ENCODE measurements at places on chromosomes 13 and 19. TPM values are rescaled to one million over a fixed set of nuclear protein-coding genes. Genes with fewer than 3 reads are reported as not detected.
A peak's percentile ranks its signal among the peaks of the same experiment; 100 is the strongest.

DNA sequence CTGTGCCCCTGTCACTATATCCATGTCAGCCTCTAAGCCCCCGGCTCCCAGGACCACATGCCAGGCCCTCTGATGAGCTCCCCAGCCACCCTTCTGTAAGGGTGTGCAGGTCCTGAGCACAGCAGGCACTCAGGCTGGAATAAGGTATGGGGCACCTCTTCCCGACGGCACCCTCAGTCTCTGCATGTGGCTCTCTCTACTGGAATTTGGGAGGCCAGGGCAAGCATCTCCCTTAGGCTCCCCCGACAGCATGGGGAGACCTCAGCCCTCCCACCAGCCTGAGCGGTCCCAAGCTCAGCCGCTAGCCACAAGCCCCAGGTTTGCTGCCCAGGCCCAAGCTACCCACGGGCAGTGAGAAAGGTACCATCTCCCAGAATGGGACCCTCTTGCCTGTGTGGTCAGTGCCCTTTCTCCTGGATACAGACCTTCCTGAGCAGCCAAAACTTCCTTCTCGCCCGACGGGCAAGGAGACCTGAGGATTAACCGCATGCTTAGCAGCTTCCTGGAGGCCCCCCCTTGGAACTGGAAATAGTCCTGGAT is 22.5 kb upstream of the C19orf12 start:
- no peak for DNase-seq

GRCh38 chr19:17996826-17997316 is 11.1 kb upstream of the ARRDC2 start:
- DNase-seq = peak; percentile 88

ZSCAN4 gene
- 0.12 TPM for total RNA-seq

SGCG gene
- total RNA-seq = 4.1 TPM

GRCh38 chr13:96020155-96020575 is 33.0 kb downstream of the UGGT2 start:
- DNase-seq = peak; percentile 80

DNA sequence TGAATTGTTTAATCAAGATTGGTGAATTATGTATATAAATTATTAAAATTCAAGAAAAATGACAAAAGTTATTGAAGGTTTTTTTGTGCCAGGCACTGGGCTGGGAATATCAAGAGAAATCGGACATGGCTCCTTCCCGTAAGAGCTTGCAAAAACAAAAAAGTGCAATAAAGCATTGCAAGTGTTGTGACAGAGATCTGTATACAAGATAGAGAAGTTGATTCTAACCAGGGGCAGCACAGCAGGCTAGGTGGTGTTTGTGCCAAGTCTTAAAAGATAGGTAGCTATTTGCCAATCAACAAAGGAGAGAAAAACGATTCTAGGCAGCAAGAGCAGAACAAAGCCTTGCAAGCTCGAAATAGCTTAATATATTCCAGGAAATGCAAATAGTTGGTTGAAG is 123.7 kb upstream of the WASF3 start:
- DNase-seq = no peak

DNA sequence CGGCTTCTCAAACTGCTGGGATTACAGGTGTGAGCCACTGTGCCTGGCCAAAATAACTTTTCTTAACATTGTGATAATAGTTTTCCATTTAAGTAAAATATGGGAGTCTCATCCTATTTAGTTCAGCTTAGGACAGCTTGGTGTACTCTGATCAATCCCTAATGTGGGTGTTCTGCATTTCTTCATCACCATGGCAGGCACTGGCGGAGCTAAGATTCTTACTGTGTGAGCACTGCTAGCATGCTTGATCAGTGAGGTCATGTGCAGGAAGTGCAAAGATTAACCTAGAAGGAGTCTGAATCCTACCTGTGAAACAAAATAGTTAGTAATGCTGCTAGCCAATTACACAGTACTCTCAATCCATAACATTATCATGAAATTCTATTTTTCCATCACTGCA is 1684.2 kb upstream of the SLC10A2 start:
- peak; percentile 54 for DNase-seq

DNA sequence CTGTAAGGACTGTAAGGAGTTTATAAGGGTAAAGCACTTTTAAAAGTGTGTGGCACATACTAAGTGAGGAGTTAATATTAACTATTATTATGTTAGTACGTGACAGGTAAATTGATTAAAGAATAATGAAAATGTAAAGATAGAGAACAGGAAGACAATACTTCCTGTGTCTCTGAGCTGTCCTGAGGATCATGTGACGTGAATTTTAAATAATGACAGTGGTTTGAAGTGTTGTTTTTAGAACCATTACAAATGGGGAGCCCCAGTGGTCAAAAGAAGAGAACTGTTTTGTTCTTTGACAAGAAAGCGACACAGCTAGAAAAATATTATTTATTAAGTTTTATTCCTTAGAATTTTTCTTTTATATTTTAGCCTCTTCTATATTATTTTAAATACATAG is 241.2 kb upstream of the STARD13 start:
- no peak for DNase-seq

DNA sequence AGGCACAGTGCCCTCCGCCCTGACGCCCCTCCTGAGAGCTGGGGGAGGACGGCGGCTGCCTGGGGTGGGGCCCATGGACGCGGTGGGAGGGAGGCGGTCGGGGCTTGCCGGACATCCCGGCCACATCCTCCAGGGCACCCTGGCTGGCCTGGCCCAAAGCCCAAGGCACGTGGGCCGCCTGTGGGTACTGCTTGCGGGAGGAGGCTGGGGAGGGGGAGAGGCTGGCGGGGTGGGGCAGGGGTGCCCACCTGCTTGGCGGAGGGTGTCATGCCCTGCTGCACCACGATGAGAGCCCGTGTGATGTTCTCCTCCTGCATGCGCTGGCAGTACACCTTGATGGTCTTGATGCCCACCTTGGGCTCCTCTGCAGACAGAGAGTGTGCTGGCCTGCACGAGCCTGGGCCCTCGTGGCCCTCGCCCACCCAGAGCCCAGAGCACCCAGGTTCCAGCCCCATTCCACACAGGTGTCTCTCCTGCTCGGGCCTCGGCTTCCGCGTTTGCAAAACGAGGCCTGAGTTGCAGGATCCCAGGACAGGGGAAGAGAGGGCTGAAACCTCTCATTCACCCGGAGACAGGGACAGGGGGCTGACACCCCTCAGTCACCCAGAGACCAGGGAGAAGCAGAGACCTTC is 3.5 kb downstream of the POLR2E start:
- no peak for DNase-seq

DNA sequence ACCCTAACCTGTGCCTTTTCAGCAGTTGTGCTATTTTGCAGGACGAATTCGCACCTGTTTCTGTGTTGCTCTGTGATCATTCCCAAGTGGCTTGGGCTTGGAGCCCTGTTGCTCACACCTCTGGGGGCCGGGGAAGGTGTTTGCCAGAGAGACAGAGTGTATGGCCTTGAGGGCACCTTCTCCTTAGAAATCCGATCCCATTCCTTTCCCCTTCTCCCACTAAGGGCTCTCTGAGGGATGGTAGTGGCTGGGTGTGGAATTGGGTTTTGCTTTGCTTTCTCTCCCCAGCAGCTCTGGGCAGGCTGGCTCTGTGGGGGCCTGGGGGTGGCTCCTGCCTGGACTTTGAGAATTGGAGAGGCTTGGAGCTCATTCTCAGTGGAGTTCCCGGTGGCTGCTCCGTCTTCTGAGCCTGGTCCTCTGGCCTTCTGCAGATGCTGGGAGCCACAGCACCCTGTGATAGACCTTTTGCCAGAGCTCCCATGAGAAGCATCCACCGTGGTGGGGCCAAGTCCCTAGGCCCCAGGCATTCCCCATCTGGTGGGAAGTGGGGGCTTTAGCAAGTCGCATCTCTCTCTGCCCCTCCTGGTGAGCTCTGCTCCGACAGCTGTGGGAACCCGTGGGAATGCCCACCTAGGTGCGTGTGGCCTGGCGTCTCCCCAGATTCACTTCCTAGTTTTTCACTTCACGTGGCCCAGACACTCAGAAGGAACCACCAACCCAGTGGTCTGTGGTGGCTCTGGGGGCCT is 26.1 kb downstream of the ATP11A start:
- DNase-seq = no peak
